HEK293T (cell line): ENCODE measurements at places on chromosomes 12 and 14.

DNA sequence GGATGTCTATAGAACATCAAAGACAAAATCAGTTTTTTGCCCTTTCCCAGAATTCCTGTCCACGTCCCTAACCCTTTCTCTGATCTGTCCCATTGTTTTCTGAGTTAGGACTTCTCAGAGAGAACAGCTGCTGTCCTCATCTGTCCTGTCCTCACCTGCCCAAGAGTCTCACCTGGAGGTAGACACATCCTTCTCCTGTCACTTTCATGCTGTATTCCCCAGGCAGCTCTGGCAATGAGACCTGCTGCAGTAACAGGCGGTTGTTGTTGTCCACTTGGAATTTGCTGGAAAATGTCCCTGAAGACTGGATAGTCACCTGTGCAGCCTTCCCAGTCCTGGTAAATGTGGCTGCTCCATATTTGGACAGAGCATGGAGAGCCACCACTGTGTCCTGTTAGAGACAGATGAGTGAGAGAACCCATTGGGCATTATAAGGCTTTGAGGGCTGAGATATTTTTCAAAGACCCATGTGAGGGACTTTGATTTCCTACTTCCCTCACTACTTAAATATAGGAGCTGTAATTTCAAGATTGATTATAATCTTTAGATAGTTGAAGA, 43.2 kb downstream of the A2M start:
- DNase-seq, result no peak

DNA sequence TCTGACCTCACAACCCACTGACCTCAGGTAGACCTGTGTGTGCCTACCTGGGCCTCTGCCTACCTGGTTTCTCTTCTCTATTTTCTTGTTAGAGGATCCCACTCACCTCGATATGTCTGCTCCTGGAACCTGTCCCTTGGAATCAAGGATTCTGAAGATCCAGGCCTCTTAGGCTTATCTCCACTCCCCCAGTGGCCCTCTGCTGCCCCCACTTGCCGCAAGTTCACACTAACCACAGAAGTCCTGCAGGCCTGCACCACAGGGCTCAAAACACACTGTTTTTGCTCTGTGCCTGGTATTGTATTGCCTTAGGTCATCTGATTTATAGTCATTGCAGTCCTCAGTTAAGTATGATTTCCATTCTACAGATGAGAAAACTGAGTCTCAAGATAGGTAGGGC, 15.3 kb upstream of the NRXN3 start:
- no peak for DNase-seq

- no peak for DNase-seq
Observed at GRCh38 chr12:93896427-93896826, 219.3 kb downstream of the CRADD start.

DNA sequence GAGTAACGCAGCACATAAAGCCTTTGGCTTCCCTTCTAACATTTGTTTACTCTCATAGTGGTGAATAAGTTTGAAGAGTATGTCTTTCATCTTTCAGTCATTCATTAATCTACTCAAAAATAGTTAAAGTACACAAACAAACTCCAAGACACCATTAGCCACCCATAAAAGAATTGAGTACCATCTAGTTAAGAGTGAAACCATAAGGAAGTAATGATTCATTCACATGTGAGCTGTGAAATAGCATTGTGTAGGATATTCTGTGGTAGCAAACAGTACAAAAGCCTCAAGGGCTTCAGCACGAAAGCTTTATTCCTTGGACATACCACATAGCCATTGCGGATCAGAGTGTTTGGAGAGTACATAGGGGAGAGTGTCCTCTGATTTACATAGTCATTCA, 13.9 kb downstream of the SYT1 start:
- no peak for DNase-seq

GRCh38 chr14:69378274-69378673, 19.8 kb downstream of the ERH start:
- DNase-seq, result no peak

- no peak for DNase-seq
Observed at GRCh38 chr14:44286201-44286600, 220.9 kb downstream of the FSCB start.

- no peak for DNase-seq
Observed at GRCh38 chr14:75487155-75487671, 35.1 kb upstream of the BATF start.

- no peak for DNase-seq
Observed at GRCh38 chr12:9897535-9897934, 16.2 kb downstream of the KLRF2 start.

DNA sequence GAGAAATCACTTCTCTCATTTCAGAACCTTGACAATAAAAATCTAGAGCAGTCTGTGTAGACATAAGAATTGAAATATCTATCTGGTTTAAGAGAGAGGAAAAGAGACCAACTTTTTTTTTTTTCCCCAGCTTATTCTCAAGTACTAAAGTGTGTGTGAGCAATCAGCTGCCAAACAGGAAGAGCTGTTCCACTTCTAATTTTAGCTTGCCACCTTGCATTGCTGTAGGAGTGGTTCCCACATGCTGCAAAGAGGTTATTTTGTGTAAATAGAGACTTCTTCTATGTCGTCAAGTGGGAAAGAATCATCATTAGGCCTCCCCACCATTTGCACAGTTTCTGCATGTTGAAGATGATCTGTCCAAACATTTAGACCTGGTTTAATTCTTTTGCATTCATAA, 142.6 kb downstream of the NPAS3 start:
- DNase-seq, result no peak

DNA sequence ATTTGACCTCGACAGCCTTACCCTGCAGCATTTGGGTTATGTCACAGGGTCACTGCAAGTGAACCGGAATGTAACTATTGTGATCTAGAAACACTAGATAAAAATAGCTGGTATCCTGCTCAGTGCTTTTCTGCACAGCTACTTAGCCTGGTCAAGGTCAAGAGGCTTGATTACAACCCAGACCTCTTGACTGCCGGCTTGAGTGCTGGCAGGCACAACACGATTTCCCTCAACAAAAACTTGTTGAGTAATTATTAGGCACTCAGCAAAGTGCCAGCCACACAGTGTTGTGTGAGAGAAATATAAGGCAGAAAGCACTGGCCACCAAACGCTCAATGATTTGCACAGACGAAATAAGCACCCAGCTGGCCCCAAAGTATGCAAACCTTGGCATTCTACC, 156.7 kb downstream of the NUAK1 start:
- DNase-seq, result no peak

DNA sequence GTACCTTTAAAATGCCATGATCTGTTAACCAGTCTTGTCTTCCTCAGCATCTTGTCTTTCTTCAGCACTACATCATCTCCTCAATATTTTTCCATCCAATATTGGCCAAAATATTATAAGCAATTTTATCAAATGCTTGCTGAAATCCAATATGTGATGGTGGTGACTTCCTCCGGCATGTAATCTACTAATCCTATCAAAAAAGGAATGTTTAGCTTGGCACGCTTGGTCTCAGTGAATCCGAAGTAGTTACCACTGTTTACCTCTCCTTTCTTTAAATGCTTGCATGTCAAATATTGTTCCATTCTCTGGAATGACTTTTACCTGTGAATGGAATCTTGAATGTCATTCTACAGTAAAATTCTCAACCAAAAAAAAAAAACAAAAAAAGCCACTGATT, 72.3 kb upstream of the EEA1 start:
- no peak for DNase-seq

DNA sequence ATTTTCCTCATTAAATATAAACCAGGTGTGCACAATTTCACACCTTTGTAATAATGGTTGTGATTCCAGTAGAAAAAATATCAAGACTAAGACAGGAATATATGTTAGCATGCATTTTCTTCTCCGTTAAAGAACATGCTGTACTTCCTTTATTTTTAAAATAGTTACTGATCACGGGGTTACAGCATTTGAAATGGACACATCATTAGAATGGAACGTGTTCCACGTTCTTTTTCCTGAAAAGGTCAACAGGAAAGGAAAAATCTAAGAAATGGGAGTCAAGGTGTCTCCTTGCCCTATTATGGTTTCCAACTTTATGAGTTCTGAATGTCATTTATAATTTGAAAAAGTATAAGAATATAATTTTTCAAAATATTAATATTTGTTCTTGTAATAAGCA, 1325.7 kb downstream of the SLC16A7 start:
- DNase-seq, result no peak

DNA sequence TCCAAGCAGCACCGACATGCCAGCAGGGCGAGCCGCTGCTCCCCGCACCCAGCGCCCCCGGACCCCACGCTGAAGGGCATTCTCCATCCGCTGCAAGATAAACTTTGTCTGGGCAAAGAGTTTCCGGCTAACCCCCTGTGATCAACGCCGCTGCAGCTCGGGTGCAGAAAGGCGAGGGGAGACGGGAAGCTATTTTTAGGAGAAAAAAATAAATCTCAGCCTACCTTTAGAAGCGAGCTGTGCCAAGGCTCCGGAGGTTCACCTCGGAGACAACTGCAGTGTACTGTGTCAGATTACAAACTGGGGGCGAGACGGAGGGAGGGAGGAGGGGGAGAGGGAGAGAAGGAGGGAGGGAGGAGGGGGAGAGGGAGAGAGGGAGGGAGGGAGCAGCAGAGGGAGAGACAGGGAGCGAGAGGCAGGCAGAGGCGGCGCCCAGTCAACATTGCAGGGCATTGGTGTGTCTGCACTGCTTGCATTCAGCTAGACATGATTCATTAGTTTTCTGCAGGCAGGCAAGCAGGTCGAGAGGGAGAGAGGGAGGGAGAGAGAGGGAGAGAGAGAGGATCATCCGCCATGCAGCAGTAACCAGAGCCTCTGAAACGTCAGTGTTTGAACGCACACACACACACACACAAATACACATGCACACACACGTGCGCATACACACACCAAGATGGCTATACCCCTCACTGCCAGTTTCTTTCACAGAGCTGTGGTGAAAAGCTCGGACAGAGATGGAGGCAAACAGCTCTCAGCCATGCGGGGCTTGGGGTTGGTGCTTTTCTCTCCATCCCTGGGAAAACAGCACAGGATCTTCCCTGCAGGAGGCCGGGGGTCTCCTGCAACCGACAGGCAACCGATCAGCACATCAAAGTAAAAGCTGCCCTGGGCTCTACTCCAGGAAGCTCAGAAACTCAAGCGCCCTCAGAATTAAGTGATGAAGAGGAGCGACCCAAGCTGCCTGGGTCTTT, at the start of gene RIMBP2:
Gene RIMBP2, minus strand, starts transcription at position 302 of the 971 bp plus-strand sequence. CDS start 237,286 bp downstream, outside the sequence.
- DNase-seq, result no peak

DNA sequence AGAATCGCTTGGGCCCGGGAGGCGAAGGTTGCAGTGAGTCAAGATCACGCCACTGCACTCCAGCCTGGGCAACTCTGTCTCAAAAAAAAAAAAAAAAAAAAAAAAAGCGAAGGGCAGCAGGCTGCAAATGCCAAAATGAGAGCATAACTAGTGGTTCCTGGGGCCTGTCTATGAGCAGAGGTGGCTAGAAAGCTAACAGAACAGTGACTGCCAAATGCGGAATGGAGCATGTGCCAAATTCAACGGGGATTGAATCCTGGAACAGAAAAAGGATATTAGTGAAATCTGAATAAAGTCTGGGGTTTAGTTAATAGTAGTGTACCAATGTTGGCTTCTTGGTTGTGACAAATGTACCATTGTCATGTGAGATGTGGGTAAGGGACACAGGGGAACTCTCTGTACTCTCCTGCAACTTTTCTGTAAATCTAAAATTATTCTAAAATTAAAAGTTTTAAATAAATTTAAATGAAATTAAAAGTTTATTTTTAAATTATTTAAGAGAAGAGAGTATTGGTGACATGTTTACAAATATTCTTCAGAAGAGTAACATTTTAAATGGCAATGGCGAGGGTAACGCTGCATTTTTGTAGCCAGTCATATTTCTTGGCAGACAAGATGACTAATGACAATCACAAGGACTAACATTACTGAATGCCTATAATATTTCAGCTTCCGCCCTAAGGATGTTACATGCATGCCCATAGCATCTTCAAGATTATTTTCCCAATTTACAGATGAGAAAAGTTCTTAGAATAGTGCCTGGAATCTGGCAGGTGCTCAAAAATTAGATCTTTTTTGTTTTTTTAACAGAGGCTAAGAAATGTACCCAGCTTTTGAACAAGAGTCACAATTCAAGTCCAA, 28.9 kb upstream of the NUDT4 start:
- DNase-seq, result no peak

DNA sequence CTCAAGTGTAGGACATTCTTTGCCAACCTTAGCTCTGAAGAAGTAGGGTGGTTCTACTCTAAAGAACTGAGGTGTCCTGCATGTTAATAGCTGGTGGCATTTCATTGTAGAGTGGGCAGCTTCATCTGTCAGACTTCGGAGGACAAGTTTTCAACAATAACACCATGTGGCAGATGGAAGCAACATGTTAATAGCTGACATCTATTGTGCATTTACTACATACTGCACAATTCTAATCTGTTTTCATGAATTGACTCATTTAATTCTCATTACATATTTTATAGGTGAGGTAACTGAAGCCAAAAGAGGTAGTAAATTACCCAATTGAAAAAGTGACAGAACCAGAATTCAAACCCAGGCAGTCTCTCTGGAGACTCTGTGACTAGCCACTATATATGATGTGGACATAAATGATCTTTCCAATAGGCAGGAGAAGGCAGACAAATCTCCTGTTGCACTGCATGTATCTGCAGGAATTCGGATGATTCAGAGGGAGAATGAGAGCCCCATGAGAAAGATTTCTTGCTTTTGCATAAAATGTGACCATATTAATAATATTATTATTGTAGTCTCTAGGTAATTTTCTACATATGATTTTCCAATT, 137.2 kb upstream of the E2F7 start:
- DNase-seq, result no peak

- no peak for DNase-seq
Observed at GRCh38 chr12:26704214-26704613, 128.8 kb downstream of the ITPR2 start.

DNA sequence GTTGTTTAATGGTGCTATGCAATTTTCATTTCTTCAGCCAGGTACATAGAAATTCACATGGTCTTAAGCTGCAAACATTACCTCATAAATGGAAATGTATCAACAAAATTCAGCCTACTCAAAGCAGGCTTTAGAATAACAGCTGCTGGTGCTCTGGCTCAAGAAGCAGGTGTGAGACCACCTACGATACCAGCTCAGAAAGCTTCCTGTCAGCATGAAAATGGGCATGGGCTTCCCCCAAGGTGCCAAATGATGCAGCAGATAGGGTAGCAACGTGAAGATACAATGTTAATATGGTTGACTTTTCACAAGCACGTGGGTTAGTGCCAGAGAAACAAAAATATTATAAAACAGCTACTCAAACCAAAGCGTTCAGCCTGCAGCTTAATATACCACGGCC, 343.4 kb upstream of the PRICKLE1 start:
- no peak for DNase-seq

GRCh38 chr12:75981247-75982168, 50.1 kb downstream of the PHLDA1 start:
- DNase-seq, result no peak

- no peak for DNase-seq
Observed at GRCh38 chr14:59330455-59330854, 134.7 kb downstream of the GPR135 start.

GRCh38 chr12:120225852-120226640, 25.1 kb upstream of the RPLP0 start:
- DNase-seq, result no peak

GRCh38 chr12:14803830-14804160, 325 bp downstream of the C12orf60 start:
- DNase-seq, result peak; percentile 10
